ENCODE measurements at places on chromosomes 11 and 22. TPM values are rescaled to one million over a fixed set of nuclear protein-coding genes. Genes with fewer than 3 reads are reported as not detected.

The OR6A2 gene
- 0.11 TPM for total RNA-seq

The P2RX3 gene
- total RNA-seq: 11.4 TPM

The USH1C gene
- total RNA-seq: 5.3 TPM

The P4HA3 gene
- 5.4 TPM for total RNA-seq

The UBQLNL gene
- 0.30 TPM for total RNA-seq

The OR8H2 gene
- total RNA-seq: not detected

The KCNQ1OT1 gene
- total RNA-seq: 6.8 TPM

The TTC36 gene
- total RNA-seq: 0.99 TPM

The SSTR3 gene
- 0.39 TPM for total RNA-seq

The LIF gene
- total RNA-seq: 0.61 TPM

The PATE4 gene
- not detected for total RNA-seq
